ENCODE measurements at places on chromosomes 12 and 14. TPM values are rescaled to one million over a fixed set of nuclear protein-coding genes. Genes with fewer than 3 reads are reported as not detected.

Gene PMCH
- total RNA-seq, result not detected

Gene IL23A
- 0.55 TPM for total RNA-seq

Gene RPL10L
- total RNA-seq, result not detected

Gene ESPL1
- total RNA-seq, result 0.67 TPM

- no peak for DNase-seq
Measured at GRCh38 chr12:103794309-103795213, 46.5 kb downstream of the NT5DC3 start.

DNA sequence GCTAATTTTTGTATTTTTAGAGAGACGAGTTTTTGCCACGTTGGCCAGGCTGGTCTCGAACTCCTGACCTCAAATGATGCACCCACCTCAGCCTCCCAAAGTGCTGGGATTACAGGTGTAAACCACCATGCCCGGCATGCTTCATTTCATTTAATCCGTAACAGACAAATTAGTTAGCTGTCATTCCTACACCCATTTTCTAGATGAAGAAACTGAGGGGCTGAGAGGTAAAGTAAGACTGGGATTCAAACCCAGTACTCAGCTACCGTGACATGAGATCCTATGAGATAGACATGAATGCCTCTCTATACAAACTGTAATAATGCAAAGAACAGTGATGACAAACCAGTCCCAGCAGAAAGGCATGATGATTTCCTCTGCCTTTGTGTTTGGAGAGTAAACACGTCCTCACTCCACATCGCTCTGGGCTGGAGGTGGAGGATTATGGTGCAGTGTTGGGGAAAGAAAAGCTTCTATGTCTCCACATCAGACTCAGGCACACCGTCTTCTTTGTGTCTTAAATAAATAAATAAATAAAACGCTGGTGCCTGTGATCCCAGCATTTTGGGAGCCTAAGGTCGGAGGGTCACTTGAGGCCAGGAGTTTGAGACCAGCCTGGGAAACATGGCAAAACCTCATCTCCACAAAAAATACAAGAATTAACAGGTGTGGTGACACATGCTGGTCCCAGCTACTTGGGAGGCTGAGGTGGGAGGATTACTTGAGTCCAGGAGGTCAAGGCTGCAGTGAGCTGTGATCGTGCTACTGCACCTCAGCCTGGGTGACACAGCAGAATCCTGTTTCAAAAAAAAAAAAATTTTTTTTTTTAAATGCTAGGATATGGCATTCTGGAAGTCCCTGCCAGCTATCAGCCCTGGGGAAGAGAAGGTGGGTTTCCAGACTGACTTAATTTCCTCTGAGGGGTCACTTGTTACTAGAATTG is 10.5 kb downstream of the VSX2 start:
- DNase-seq, result no peak

DNA sequence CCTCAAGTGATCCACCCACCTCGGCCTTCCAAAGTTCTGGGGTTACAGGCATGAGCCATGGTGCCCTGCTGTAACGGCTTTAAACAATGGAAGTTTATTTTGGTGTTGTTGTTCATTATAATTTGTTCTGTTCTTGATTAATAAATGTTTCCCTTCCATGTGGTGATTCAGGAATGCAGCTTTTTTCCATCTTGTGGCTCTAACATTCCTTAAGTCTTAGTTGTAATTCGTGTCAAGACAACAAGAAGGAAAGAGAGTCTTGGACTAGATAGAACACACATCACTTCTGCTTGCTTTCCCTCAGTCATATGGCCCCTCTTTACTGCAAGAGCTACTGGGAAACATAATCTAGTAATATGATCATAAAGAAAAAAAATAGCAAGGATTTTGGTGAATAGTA is 211.6 kb downstream of the SLC6A15 start:
- DNase-seq, result no peak

DNA sequence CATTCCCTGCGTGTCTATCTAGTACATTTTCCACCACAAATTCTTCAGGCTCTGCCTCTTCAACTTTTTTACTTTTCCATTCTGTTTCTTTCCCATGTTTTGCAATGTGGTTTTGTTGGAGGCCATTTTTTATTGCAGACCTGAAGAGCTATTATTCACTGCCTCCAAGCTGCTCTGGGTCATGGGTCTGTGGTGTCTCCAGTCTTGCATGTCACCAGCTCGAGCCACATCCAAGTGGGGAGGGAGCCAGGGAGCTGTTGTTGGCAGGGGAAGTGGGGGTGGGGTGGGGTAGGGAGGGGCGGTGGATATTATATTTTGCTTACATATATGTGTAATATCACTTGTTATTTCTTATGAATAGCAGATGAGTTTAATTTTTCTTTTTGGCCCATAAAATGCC is 69.1 kb downstream of the VEZT start:
- DNase-seq, result no peak

- peak; percentile 84 for DNase-seq
Measured at GRCh38 chr14:92391726-92392125, 68.8 kb downstream of the SLC24A4 start.

GRCh38 chr12:104985206-104985605 is 910 bp upstream of the NOPCHAP1 start:
- no peak for DNase-seq
